Suppressor macrophage treated with lipopolysaccharide for 4 hours (primary cell): ENCODE measurements at places on chromosomes 11 and 22.
A peak's percentile ranks its signal among the peaks of the same experiment; 100 is the strongest.

DNA sequence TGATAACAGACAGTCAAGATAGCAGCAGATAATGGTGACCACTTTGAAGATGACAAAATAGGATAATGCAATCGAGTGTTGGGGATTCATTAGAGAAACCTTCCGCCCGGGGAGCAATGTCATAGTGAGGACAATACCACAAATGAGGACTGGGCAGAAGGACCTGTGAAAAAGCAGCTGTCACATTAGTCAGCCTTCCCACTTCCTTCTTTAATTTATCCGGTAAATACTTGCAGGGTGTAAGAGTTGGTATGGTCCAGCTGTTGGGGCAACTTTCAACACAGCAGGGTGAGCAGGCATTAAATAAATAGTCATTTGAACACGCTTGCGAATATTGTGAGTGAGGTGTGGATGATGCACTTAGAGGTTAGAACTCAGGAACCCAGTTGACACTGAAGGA, 132.5 kb upstream of the KIRREL3 start:
- no peak for DNase-seq

- no peak for DNase-seq
Observed at GRCh38 chr11:134853992-134854991, 442.2 kb upstream of the B3GAT1 start.

DNA sequence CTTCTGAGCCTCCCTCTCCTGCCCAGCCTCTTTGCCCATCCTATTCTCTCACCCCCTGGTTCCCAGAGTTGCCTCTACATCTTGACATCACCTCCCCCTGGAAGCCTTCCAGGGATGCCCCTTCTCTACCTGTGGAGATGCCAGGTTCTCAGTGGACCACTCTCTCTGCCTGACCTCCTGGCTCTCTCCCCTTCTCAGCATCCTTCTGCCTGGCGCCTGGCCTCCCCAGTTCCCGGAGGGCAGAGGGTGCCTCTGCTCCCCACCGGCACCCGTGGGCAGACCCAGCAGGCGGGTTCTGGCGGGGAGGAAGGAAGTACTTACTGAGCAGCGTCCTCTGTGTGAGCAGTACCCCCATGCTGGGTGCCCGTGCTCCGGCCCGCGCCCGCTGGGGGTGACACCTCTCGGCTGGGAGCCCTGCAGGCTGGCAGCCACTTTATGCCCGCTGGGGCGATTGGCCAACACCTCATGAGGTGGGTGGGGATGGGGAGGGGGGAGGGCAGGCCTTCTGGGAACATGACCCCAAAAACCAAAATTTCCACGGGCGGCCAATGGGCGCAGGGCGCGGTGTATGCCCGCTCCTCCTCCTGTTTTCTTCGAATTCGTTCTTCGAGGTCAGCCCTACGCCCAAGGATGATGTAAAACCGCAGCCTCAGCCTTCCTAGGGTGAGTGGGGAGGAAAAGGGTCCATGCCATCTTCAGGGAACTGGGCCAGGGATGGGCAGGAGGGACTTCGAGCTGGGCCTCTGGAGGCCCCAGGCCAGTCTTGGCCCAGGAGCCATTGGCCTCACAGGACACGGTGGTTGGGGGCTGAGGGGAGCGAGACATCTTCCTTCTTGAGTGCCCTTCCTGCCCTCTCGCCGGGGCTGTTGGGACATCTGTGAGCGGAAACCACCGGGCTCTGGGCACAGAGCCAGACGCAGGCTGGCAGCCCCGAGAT, at the start of gene OSM:
Gene OSM (minus strand): TSS at position 407 of the 937 bp plus-strand sequence. CDS start 52 bp downstream, at position 355.
- peak; percentile 85 for DNase-seq

- DNase-seq: peak; percentile 36
Observed at GRCh38 chr11:43825217-43825816, 55.3 kb upstream of the ALKBH3 start.

GRCh38 chr11:102600666-102601065, 24.5 kb downstream of the MMP20 start:
- DNase-seq: no peak

GRCh38 chr22:49633010-49633324, 194.7 kb downstream of the BRD1 start:
- no peak for DNase-seq

DNA sequence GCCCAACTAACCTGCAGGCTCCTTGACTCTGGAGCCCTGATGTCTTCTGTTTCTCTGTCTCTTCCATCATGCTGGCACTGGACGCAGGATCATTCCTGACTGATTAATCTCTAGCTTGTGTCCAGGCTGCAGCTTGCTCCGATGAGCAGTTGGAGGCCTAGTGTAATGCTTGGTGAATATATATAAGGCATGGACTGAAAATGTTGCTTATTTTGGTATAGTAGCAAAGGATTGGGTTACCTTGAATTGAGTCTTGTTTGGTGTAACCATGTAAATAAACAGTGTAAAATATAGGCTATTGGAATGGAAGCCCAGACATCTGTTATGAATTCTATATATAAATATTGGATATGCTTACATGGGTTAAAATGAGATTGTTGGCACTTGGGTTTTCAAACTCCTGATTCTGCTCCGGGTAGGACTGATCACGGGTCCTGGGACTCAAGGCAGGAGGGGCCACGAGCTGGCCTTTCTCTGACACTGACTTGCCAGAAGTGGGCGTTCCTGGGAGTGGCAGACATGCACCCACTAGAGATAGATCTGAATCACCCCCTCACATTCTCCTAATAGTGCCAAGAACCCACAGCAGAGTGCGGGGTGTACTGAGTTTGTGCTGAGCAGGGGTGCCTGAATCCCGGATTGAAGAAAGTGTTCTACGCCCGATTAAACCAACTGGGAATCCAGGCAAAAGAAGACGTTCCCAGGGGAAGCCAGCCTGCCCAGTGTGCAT, 25.8 kb downstream of the LRP5 start:
- DNase-seq: no peak

DNA sequence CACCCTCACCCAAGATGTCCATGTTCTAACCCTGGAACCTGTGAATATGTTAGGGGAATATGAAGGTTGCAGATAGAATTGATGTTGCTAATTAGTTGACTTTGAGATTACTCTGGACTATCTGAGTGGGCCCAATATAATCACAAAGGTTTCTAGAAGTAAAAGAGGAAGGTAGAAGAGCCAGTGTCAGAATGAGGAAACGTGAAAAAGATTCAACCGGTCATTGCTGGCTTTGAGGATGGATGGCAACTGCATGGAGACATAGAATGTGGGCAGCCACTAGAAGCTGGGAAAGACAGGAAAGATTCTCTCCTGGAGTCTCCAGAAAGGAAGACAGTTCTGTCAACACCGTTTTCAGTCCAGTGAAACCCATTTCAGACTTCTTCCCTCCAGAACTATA, 86.6 kb downstream of the CLPB start:
- peak; percentile 39 for DNase-seq

- no peak for DNase-seq
Observed at GRCh38 chr11:87812571-87813365, 362.5 kb downstream of the RAB38 start.

DNA sequence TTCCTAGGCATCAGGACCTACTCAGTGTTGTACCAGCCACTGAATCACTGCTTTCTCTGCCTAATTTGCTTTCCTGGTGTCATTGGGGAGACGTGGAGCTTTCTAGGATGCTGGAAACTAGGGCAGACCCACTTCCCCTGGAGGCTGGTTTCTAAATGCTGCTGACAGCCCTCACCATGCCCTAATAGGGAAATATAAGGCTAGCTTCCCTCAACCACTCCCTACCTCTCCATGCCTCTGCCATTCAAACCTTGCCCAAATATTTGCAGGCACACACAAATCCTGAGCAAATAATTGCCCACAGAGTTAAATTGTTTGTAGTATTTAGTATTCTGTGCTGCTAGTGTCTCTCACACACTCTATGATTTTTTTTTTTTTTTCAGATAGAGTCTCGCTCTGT, 310.2 kb downstream of the DDX10 start:
- no peak for DNase-seq

DNA sequence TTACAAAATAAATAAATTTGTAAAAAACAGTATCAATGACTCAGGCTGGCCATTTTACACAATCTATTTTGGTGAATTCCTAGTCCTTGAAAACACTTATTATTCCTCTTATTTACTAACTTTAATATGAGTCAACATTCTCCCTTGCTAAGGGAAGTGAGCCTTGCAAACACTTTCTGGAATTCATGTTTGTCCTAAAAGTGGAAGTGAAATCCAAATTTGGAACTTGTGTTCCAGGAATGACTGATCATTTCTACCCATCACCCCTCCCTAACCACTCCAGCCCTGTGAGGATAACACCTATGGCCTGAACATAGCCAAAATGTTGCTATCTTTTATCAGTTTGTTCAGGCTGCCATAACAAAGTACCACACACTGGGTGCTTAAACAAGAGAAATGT, 83.1 kb downstream of the OR5AK2 start:
- peak; percentile 45 for DNase-seq

- DNase-seq: no peak
Observed at GRCh38 chr11:106983261-106983660, 35.0 kb downstream of the GUCY1A2 start.

DNA sequence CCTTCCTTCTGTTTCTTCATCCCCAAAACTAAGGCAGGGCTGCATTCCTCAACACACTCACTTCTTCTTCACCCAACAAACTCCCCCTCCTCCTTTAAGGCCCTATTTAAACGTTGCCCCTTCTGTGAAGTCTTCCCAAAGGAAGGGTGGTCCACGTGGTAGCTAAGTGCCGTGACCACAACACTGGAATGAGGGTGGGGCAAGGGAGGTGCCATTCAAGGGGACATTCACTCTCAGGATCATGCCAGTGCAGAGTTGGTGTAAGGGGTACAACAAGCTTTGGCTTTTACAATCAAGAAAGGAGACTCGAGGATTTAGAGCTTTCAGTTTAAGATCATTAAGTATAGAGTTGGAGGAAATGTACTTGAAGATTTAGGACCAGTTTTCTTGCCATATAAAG, 8.0 kb upstream of the MS4A10 start:
- no peak for DNase-seq

- peak; percentile 95 for DNase-seq
Observed at GRCh38 chr11:128695539-128696221, 1.8 kb downstream of the FLI1 start.

- no peak for DNase-seq
Observed at GRCh38 chr11:66978717-66979116, 3.6 kb downstream of the C11orf86 start.

DNA sequence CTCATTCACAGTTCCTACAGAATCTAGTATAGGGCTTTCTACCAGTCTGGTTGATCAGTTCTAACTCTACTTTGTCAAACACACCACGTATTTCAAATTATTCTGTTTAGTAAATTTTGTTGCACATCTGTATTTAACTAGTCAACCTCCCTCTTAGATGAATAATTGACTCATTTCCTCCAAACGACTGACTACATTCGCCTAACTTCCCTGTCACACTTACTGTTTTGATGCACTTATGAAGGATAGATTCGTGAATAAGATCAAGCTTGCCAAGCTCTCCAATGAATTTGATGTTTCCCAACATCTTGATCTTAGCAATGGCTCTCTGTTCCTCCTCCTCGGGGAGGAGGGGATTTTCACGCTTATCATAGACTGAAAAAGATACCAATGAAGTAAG, 5.0 kb downstream of the EIF4G2 start:
- peak; percentile 47 for DNase-seq

GRCh38 chr11:132471466-132471865, 1060.8 kb downstream of the OPCML start:
- no peak for DNase-seq

DNA sequence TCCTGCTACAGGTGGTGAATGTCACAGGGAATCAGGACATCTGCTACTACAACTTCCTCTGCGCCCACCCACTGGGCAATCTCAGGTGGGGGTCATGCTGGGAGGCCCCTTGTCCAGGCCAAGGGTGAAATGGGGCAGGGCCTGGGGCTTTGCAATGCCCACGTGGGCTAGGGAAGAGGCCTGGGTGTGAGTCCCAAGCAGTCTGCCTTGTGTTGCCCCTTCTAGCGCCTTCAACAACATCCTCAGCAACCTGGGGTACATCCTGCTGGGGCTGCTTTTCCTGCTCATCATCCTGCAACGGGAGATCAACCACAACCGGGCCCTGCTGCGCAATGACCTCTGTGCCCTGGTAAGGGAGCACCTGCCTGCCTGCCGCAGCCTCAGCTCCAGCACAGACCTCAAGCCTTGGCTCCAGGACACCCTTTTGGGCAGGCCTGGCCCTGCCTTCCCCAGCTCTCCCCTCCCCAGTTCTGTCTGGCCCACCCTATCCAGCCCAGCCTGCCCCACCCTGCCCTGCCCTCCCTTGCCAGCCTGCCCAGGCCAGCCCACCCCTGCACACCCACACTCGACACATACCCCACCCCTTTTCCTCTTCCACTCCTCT, 9.1 kb upstream of the TAGLN start:
- no peak for DNase-seq

- no peak for DNase-seq
Observed at GRCh38 chr11:68402355-68403031, 58.1 kb upstream of the PPP6R3 start.

DNA sequence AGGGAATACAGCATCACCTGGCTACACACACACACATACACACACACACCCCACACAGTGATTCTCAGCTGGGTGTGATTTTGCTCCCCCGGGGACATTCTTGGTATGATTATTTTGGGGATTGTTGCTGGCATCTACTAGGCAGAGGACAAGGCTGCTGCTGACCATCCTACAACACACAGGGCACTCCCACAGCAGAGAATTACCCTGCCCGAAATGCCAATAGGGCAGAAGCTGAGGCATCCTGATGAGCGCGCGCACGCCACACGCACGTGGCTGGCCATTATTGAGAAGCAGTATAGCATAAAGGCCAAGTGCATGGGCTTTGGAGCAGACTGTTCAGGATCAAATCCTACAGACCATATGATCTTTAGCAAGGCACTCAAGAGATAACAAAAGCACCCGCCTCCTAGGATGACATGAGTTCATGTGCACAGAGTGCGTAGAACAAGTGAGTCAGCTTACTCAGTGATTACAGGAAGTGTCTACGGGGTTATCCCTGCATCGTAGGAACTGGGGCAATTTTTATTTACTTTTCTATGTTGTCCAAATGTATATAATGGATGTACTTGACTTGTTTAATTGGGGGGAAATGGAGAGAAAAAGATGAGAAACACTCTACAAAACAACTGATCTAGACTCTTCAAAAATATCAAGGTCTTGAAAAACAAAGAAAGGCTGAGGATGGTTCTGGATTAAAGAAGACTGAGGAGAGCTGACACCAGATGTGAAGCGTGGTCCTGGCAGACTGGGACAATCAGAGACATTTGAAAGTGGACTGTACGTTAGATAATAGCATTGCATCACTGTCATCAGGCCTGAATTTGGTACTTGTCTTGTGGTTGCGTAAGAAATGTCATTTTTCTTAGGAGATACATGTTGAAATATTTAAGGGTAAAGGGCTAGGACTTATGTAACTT, 7.2 kb upstream of the EHD1 start:
- DNase-seq: peak; percentile 95

- no peak for DNase-seq
Observed at GRCh38 chr11:38900211-38900610, 2302.2 kb upstream of the RAG2 start.
